Mesenteric fat pad (tissue), 1 donor: ENCODE measurements at places on chromosomes 4 and X. TPM values are rescaled to one million over a fixed set of nuclear protein-coding genes. Genes with fewer than 3 reads are reported as not detected.

Gene TKTL2
- total RNA-seq, result not detected

Gene GPRASP2
- 5.5 TPM for total RNA-seq

Gene ARAP2
- 13.5 TPM for total RNA-seq

Gene TMEM156
- 0.96 TPM for total RNA-seq

Gene PAGE1
- not detected for total RNA-seq

Gene GPR34
- total RNA-seq, result 41.2 TPM

DNA sequence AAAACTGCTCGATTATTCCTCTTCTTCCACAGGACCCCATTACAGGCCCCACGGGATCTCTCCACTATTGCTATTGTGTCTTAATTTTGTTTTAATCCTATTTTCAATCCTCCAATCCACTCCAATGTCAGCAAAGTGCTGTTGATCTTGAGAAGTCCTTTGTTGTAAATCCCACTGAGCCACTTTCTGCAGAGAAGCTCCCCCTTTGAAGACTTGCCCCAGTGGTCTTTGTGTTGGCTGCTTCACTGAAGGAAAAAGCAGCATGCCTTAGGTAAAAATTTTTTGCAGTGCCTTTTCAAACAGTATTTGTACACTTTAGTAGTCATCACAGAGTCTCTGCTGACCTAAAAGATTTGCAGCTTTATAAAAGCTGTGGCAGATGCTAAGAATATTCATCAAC, 252.0 kb upstream of the SLC7A11 start:
- no peak for DNase-seq

DNA sequence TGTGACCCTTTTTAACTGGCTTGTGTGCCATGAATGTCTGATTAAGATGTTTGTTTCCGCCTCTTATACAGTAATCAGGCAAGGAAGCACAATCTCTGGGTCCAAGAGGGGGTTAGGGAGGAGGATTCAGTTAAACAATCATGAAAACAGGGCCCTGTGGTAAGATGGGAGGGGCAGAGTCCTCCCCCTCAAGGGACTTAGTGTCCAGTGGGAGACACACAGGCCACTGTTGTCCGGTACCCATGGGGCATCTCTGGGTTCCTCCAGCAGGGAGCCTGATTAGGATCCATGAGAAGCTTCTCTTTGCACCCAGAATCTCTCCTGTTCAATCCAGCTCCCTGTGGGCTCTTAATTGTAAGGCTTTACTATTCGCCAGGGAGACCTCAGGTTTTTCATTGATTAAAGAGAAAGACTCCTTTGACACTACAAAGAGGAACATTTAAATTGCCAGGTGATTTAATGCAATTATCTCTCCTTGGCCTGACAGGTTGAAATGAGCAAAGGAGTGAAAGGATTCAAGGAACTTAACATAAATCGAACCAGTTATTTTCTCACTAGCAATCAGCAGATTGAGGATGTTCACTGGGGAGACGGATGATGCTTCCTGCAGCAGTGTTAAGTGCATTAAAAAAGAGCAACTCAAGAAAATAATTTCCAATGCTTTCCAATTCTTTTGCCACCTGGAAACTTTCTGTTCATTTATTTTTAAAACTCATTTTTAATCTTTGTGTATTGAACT, 225.4 kb downstream of the PTTG2 start:
- peak; percentile 24 for DNase-seq

- no peak for DNase-seq
Observed at GRCh38 chr4:82984459-82984858, 26.2 kb downstream of the LIN54 start.

DNA sequence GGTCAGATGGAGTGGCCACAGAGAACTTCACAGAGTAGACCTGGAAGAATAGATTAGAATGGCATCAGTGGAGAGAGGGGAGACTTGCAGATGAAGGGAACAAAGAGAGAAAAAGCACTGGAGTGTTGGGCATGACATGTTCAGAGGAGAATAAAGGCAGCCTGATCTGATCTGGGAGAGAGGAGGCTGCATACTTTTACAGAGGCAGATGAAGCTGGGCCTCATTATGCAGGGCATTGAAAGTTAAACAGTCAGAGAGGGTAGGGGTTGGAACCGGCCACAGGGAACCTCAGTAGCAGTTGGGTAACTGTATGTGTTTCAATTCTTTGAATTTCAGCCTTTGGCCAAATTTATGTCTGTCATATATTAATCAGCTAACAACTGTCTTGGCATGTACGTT, 61.2 kb downstream of the SH3BGRL start:
- DNase-seq, result no peak

- peak; percentile 89 for DNase-seq
Observed at GRCh38 chrX:50813843-50814661, at the start of gene SHROOM4. SHROOM4 (minus strand) TSS chrX:50814194; CDS start chrX:50814018, 176 bp downstream.

DNA sequence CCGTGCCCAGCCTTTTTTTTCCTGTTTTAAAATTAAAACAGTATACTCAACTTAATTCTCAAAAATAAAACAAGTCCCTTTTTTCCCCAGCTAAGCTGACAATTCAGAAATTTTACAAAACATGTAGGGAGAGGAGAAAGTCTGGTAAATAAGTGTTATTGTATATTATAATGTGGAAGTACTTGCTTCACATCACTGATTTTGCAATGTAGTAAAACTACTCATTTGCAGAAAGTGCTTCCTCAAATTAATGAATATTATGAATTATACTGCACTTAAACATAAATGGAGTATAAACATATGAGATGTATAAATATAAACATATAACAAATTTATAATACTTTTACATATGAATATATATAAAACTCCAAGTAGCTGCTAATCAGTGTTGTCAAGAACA, 11.6 kb upstream of the H2AZ1 start:
- DNase-seq, result no peak

GRCh38 chr4:119244344-119244743, 31.8 kb downstream of the USP53 start:
- DNase-seq, result no peak

- DNase-seq, result no peak
Observed at GRCh38 chrX:71111141-71111843, at the start of gene IL2RG. IL2RG (minus strand) TSS chrX:71111577; CDS start chrX:71111539, 38 bp downstream.

DNA sequence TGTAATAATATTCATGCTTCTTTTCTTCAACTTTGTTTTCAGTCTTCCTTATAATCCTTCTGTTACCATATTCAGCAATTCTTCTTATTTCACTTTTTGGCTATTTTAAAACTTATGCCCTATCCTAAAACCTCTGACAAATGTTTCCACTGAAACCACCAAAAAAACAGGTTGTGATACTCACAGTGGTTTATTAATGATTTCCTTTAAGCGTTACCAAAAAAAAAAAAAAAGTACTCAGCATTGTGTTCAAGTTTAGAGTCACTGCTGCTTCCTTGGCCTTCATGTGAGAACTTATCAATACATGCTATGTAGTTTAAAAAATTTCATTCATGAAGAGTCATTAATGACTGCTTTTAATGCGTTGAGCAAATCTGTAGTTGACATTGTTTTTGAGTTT, 35.4 kb upstream of the UGT2A3 start:
- no peak for DNase-seq

DNA sequence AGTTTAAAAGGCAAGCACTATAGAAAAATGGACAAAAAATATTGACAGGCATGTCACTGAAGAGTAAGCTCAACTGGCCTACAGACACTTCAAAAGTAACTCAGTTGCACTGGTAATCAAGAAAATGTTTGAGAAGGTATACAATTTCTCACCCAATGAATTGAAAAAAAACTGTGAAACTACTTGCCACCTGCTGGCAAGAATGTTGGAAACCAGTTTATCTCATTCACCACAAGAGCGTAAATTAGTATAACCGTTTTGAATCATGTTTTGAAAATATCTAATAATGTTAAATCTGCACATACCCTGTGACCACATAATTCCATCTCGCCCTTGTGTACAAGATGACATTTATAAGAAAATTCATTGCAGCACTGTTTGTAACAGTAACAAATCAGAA, 31.7 kb downstream of the TXK start:
- DNase-seq, result no peak

- DNase-seq, result no peak
Observed at GRCh38 chr4:182869697-182870096, 47.5 kb downstream of the DCTD start.

DNA sequence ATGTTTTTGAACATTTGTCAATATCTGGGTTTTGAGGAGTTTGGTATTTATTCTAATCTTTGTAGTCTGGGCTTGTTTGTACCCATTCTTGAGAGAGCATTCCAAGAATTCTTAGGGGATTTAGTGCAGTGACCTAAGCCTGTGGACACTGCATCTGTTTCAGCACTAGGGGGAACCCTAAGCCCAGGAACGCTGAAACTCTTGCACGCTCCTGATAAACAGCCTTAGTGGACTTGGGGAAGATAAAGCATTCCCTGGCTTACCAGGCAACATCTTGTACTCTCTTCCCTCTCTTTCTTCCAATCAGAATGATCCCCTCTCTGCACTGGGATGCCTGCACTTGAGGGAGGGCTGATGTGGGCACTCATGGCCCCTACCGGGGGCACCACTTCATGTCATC, 654.9 kb upstream of the HTR2C start:
- no peak for DNase-seq

DNA sequence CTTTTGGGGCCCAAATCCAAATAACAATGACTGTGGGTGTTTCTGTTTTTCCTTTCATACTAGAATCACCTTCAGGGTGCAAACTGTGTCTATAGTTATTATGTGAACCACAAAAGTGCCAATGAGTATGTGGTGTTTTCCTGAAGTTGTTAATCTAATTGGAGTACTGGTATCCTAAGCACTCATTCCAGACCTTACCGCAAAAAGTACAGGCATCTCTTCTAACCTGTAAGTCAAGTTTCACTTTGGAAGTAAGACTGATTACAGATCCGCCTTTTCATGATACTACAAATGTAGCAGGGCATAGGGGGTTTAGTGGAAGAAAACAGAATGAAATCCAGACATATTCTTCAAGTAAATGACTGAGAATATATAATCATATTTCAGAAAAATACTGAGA, 16.1 kb downstream of the COQ2 start:
- DNase-seq, result no peak

GRCh38 chr4:48127231-48127630, 6.8 kb downstream of the TXK start:
- DNase-seq, result no peak

DNA sequence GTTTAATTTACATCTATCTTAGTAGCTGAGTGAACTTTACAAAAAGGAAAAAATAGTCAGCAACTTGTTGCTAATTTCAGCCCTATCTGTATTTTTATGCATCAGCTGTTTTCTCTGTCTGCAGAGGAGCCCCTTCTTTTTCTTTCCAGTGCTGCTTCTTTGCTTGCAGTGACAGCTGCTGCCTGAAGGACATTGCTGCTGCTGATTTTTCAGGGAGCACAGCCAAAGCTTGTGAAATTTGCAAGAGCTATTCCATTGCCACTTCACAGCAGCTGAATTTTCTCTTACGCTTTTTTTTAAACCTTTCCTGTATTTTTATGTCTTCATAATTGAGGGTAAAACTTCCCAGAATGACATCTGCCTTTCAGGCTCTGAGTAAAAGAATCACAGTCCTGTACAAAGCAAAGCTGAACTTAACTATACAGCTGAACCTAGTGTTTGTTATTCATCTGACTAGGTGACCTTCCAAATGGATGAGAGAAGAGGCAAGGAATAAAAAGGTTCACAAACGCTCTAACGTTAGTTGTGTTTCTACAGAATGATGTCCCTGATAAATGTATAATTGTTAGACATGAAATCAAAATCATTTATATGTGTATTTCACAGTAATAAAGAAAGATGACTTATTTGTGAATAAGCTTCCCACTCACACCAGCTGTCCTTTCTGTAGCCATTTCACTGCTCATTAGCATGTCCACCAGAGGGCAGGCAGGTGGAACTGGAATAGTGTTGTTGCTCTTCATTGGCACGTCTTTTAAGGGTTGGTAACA, 541.4 kb downstream of the ADGRL3 start:
- DNase-seq, result no peak

DNA sequence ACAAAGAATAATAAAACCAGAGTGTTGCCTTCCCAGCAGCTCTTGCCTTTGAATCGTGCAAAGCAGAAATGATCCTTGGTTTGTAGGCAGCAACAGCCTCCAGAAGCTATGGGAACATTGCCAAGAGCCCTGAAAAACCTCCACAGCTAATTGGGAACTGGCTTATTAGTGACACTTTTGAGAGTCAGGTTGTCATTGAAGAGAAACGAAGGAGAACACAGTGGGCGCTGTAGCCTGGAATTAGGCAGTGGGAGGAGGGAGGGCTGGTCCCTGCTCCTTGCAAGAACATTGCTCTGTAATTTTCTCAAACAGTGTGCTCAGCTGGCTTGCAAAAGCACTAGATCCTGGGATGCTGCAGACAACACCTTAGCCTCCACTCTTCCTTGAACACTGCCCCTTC, 331.5 kb upstream of the EMCN start:
- no peak for DNase-seq

DNA sequence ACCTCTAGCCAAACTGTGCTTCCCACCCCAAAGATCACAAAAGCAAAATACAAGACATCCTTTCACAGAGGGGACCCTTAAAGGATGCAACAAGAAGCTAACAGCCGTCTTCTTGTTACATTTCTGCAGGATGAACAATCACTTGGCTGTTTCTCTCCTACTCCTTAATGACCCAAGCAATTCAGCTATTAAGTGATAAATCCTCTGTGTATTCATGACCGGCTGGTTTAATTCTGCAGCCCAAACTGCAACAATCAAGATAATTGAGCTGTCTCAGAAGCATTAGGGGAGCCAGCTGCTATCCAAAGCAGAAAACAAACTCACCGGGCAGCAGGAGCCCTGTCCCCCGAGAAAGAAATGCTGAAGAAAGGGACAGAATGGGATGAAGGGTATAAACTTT, 85.9 kb upstream of the ACSL4 start:
- DNase-seq, result no peak

DNA sequence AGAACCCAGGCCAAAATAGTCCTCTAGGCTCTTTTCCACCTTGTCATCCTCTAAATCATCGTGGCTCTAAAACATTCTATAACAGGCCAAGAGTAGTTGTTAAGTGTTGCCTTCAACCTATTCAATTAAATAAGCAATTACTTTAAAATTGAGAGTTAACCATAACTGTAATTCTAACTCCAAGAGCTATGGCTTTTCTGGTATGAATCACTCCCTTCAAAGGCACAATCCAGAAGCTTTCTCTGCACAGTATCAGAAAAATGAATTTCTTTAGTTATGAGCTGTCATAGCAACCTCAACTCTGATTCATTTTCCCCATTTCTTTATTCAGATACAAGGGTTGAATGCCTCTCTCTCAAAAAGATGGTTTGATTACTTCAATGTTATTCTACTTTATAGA, 21.7 kb downstream of the INPP4B start:
- no peak for DNase-seq

GRCh38 chrX:18920566-18920965, 63.3 kb downstream of the PHKA2 start:
- DNase-seq, result no peak
